Stimulated activated CD4-positive, alpha-beta T cell treated with anti-CD3 and anti-CD28 coated beads, Interleukin-4, amount 100 ng/mL, for 48 hours (primary cell): ENCODE measurements at places on chromosomes 6 and 20.

- no peak for DNase-seq
These were observed 297.8 kb downstream of the GJA1 start for GRCh38 chr6:121733234-121733633.

- peak; percentile 59 for DNase-seq
These were observed 10.2 kb upstream of the CST5 start for GRCh38 chr20:23889775-23890187.

DNA sequence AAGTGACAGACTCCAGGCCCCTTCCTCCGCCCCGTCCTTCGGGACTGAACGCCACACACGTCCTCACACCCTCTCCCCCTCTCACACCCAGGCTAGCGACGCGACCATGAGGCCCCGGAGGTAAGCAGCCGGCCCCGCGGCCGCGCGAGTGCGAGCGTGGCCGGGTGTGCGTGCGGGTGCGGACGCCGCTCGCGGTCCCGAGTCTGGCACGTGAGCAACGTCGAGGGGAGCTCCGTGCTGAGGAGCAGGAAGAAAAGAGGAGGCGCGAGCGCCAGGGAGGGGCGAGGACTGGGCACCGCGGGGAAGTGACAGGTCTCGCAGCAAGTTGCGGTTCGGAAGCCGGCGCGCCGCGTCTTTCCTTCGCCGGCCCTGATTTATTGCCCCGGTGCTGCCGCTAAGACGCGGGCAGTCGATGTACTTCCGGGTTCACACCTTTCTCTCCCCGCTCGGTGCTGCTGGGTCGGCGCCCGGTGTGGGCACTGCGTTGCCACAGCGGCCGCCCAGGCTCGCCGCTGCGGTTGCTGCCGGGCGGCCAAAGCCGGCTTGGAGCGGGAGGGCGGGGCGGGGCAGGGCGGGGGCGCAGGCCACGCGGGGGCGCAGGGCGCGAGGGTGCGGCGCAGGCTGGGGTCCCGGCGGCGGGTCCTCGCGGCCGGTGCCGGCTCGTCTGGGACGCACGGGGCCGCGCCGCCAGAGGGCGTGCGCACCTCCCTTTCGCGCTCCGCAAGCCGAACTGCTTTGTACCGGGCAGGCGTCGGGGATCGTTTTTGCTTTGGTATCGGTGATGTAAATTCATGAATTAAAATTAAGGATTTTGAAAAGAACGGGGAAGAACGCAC lies 15.8 kb upstream of the LIN28B start:
- DNase-seq: peak; percentile 31

DNA sequence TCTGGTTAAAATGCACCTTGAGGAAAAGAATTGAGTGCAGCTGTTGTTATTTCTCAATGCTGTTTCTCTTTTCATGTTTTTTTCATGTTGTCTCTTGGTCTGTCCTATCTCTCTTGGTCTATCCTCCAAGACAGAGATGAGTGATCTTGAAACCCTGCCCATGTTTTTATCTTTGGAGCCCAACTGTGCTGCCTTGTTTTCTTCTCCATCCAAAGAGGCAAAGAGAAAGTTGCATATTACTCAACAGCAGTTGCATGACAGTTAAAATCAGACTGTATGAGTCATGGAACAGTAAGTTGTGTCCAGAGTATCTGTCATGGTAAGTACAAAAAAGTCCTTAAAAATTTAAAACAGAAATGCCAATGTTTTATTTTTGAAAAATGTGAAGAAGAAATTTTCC lies 26.2 kb downstream of the BCAS1 start:
- no peak for DNase-seq

DNA sequence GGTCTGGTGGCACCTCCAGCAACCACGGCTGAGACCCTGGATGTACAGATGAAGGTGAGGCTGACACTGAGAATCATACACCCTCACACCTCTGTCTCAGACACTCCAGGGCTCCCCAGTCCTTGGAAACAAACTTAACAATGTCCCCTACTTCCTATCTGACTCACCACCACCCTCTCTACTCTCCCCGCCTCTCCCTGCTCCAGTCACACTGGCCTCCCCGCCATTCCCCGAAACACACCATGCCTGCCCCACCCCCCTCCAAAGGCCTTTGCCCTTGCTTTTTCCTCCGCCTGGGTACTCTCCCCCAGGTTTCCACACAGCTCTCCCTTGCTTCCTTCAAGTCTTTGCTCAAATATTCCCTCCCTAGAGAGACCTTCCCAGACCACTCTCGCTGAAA lies 16.3 kb downstream of the BPI start:
- no peak for DNase-seq

DNA sequence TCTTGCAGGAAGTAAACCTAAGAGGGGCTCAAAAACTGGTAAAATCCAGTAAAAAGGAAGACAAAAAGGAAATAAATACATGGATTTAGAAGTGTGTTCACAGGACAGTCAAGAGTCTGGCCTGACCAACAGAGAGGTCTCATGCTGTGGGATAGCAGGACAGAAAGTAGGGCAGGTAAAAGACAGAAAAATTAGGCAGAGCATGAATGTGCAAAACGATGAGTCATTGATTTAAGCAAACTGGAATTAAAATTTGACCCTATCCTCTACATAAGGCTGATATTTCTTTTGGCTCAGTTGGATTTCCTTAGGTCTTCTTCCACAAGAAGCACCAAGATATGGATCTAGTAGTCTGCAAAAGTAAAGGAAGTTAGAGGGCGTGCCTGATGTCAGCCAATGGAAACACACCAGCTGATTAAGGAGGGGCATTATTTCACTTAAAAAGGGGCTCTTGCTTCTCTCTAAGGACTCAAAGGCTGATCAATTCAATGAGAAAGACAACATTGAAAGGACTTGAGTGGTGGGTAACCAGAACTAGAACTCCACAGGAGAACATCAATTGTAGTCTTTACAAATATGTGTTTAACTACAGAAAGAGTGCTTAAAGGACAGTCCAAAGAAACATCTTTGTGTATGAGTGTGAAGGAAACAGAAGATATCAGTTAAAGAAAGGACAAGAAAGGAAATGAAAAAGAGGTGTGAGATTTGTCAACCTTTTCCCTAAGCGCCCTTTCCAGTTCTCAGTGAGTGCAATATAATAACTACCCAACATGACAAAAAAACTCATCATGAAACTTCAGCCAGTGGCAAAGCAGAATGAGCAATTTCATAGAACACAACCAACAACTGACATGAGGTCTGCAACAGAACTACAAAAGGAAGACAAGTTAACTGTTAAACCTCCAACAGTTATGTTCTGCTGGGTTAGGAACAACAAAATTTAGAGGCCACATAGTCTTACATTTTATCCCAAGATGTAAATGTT lies 19.4 kb upstream of the MYB start:
- no peak for DNase-seq
